Skin of body (tissue), 3 donors: ENCODE measurements at places on chromosomes 2 and 18. TPM values are rescaled to one million over a fixed set of nuclear protein-coding genes. Genes with fewer than 3 reads are reported as not detected.

DNA sequence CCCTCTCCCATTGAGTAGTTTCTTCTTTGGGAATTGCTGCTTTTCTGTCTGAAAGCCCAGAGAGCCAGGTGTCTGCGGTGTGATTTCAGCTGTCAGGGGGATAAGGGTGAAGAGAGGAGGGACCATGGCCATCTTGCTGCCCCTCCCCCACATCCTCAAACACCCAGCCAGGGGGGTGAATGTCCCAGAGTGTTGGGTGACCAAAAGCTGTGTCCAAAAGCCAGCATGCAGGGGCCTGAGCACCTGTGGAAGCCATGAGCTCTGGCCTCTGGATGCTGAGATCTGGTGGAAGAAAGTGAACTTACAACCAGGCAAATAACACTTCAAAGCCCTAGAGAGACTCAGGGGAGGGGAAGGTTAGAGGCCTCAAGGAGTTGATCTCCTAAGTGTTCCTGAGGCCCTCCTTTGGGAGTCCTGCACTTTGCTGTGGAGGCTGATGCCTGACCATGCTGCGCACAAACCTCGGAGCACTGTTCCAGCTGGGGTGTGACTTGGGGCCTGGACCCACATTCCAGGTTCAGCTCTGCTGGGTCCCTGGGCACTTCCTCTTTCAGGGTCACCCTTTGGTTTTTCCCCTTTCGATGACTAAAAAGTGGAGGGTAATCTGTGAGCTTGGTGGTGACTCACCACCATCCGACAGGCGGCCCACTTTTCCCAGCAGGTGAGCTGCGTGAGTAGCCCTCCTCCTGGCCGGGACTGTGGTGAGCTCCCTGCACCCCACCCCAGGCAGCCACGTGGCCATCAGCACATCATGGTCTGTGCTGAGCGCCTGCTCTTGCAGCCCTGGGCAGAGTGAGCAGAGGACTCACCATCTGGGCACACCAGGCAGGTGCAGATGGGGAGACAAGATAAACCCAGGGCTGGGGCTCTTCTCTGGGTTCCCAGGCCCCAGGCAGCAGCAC lies 66.8 kb upstream of the FOSL2 start:
- DNase-seq: no peak

DNA sequence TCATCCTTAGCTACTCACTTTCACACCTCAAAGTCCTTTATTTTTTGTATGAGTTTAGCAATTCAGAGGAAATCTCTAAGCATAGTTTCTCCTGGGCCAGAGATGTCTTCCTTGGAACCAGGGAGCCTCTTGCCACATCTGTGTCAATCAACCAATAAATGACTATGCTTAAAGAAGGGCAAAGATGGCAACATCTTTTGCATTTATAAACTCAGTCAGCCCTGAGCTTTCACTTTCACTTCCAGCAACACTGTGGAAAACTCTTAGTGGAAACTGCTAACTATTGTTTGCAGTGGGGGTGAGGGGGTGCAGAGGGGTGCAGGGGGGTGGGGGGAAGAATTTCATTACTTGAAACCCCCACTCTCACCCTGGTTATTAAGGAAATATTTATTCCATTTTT lies 3.4 kb downstream of the ACVR1C start:
- DNase-seq: no peak

DNA sequence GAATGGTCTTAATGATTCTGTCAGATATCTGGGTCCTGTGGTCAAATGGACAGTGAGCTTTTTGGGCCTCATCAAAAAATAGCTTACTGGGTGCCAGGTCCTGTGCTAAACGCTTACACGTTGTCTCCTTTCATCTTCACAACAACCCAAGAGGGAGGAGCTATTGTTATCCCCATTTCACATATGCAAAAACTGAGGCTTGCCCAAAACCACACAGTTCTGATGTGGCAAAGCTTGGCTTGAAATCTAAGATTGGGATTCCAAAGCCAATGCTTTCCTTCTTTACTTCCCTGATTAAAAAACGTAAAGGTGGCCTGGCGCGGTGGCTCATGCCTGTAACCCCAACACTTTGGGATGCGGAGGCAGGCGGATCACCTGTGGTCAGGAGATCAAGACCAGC lies 69.3 kb downstream of the ACTR2 start:
- DNase-seq: no peak

GRCh38 chr2:8722986-8723385 lies 41.1 kb downstream of the ID2 start:
- DNase-seq: no peak

DNA sequence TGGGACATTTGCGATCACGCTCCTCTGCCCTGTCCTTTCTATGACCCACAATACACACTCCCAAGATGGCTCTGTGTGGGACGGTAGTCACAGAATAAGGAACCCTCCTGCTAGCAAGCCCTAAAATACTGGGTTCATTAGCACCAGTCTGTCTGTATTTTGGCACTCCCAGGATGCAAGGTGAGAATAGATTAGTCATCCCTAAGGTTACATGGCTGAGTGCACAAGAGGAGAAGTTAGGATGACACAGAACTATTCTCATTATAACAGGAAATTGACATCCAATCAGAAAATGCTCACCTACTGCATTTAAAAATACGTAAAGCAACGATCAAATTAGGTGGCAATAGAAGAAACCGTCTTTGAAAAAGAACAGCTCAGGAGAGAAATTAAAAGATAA lies 590.2 kb downstream of the EPHA4 start:
- DNase-seq: no peak

GRCh38 chr2:219352448-219353023 lies 20.0 kb upstream of the RESP18 start:
- DNase-seq: no peak

- no peak for DNase-seq
Measured at GRCh38 chr2:25453199-25453905, 111.6 kb upstream of the DNMT3A start.

- DNase-seq: peak; percentile 6
Measured at GRCh38 chr2:125745514-125745913, 910.4 kb upstream of the GYPC start.

DNA sequence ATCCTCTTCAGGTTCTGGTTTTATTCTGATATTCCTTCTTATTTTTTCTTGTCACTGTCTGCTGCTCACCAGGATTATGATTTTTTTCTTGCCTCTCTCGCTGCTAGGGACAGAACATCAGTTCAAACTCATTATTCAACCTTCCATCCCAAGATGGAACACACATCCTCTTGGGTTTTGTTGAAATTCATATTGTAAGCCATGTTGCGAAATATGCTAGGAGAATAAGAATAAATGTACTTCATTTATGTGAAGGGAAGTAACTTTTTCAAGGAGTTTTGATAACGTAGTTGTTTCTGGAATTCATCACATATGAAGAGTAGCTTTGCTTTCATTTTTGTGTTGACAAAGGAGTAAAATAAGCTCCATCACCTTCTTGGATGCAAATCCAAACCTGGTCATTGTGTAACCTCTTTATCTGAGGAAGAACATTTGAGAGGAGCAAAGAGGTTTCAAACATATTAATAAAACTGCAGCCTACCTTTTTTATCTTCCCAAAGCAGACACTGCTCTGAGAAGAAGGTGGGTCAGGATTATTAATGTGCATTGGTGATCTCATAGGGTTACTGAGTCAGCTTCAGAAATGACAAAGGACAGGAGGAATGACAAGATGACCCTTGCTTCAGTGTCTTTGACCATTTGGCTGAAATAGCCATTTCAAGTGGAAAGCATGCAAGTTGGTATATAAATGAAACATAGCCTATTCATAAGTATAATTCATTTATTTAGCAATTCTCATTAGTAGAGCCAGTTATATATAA lies 280.0 kb downstream of the GULP1 start:
- DNase-seq: no peak

DNA sequence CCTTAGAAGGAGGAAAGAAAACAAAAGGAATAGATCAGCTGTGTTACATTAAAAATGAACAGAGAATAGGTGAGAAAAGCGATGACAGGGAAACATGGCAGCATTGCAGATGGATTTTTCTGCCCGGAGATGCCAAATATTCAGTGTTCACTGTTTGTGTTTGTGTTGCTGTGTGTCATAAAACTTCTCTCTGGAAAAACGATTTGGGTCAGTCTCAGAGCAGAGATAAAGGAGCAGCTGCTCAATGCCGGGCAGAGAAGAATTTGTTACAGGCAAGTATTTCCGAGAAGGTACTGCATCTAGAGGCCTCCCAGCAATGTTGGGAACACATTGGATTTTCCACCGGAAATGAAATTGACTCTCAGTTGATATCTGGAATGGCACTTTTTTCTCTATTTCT lies 156.4 kb upstream of the KLHL14 start:
- DNase-seq: no peak

- no peak for DNase-seq
Measured at GRCh38 chr2:10036095-10036884, 7.1 kb upstream of the KLF11 start.

- no peak for DNase-seq
Measured at GRCh38 chr2:226759768-226760167, 39.9 kb downstream of the IRS1 start.

GRCh38 chr18:59015531-59016152 lies 124.0 kb upstream of the SEC11C start:
- DNase-seq: no peak

DNA sequence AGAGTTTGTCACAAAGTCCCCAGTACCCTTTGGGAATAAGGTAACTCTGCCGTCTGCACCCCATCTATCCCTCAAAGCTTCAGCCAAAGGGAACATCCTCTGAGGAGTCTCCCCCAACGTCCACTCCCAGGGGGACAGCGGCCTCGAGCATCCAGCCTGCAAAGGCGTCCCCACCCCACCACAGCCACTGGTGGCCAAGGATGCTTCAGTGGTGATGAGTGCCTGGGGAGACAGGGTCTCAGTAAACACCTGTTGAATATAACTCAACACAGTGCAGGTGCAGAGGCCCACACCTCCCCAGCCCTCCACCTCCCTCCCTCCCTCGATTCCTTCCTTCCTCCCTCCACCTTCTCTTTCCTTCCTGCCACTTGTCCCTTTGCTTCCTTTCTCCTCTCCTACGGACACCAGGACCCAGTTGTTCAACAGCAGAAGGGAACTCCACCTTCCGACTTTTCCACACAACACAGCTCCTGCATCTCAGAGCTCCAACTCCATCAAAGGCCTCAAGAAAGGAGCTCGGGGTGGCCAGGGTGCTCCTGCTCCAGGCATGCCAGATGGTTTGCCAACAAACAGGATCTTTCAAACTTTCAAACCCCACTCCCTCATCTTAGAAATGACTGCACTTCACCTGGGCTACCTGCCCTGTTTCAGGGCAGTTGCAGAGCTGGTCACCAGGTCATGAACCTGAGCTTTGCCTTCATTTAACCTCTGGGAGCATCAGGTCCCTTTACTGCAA lies 87.8 kb upstream of the SNTG2 start:
- no peak for DNase-seq

- DNase-seq: no peak
Measured at GRCh38 chr2:235649418-235649817, 155.6 kb downstream of the AGAP1 start.

GRCh38 chr2:79935771-79936657 lies 368.5 kb downstream of the LRRTM1 start:
- peak; percentile 36 for DNase-seq

DNA sequence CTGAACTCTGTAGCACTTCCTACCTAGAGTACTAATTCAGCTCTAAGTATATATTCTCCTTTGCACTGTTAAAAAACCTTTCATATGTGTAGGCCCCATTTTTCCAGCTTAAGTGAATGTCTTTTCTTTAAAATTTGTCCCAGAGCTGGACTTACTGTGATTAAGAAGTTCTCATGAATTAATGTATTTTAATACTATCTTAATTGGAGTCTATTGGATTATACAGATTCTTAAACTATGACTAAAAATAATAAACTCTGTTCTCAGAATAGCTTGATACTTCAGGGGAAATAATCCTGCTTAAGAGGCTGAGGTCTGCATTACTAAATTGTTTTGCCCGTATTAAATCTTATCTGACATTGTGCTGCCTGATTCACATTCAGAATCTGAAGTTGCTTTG lies 223.3 kb downstream of the RIT2 start:
- no peak for DNase-seq

- no peak for DNase-seq
Measured at GRCh38 chr18:23232331-23232730, 97.0 kb downstream of the CABLES1 start.

GRCh38 chr2:232481322-232482140 lies 6.1 kb downstream of the ECEL1 start:
- no peak for DNase-seq

- no peak for DNase-seq
Measured at GRCh38 chr2:207505171-207505570, 24.6 kb upstream of the CREB1 start.

The CCDC85A gene
- 3.6 TPM for total RNA-seq

The WDR35 gene
- 14.7 TPM for total RNA-seq

The MC2R gene
- not detected for total RNA-seq

The HTR2B gene
- 0.30 TPM for total RNA-seq

The GLI2 gene
- 11.4 TPM for total RNA-seq

The GREB1L gene
- 4.2 TPM for total RNA-seq

The SLC4A1AP gene
- 17.4 TPM for total RNA-seq

The TEKT4 gene
- total RNA-seq: not detected

The STPG4 gene
- not detected for total RNA-seq

The M1AP gene
- 0.99 TPM for total RNA-seq

The EVX2 gene
- total RNA-seq: not detected
